Activated CD4-positive, alpha-beta T cell treated with anti-CD3 and anti-CD28 coated beads, Interleukin-2, amount 10 ng/mL, durations not matched to agents 24 days and 14 days (primary cell): ENCODE measurements at places on chromosomes 3 and 15.

- DNase-seq, result no peak
These were observed 17.3 kb downstream of the DENND6A start for GRCh38 chr3:57675530-57675929.

GRCh38 chr15:25378501-25378901, 60.3 kb downstream of the UBE3A start:
- no peak for DNase-seq

- DNase-seq, result no peak
These were observed 47.5 kb downstream of the UBP1 start for GRCh38 chr3:33392703-33393125.

DNA sequence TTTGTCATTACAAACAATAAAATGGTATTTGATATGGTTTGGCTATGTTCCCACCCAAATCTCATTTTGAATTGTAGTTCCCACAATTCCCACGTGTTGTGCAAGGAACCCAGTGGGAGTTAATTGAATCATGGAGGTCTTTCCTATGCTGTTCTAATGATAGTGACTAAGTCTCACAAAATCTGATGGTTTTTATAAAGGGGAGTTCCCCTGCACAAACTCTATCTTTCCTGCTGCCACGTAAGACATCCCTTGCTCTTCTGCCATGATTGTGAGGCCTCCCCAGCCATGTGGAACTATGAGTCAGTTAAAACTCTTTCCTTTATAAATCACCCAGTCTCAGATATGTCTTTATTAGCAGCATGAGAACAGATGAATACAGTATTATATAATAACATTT, 15.4 kb upstream of the AADAC start:
- DNase-seq, result no peak

GRCh38 chr3:195838714-195839113, 27.0 kb upstream of the MUC4 start:
- no peak for DNase-seq

DNA sequence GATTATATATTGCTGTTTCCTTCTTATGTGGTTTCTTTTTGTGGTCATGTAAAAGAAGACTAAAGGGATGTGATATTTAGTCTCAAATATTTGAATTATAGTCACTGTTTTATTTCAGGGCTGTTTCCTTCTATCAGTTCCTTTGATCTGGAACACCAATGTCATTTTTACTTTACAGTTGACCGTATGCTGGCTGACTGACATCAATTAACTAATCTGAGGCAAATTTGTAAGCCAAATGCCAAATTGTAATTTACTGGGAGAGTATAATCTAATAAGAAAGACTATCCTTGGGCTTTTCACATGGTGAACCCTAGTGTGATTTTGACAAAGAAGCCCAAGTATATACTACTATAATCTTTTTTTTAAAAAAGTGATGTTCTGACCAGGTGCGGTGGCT, 87.6 kb downstream of the TMEM108 start:
- DNase-seq, result no peak

- peak; percentile 32 for DNase-seq
These were observed 35.5 kb upstream of the NOX5 start for GRCh38 chr15:68979006-68979405.

GRCh38 chr3:56042326-56042951, 425.8 kb downstream of the ERC2 start:
- no peak for DNase-seq

DNA sequence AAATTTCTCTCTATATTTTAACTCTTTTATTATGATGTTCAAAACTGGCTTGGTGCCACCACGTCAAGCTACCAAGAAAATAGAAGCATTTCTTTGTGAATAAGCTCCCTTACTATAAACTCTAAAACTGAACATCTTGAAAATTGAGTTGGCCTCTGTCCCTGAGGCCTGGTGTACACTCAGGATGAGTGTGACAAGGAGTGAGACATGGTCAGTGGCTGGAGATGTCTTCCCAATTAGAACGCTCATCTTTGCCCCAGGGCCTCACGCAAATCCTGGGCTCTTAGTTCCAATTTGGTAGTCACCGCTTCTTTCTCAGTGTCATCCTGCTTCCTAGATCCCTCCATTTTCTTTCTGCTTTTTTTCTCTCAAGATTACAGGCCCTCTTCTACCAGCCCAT, 26.2 kb downstream of the SLC2A2 start:
- no peak for DNase-seq

DNA sequence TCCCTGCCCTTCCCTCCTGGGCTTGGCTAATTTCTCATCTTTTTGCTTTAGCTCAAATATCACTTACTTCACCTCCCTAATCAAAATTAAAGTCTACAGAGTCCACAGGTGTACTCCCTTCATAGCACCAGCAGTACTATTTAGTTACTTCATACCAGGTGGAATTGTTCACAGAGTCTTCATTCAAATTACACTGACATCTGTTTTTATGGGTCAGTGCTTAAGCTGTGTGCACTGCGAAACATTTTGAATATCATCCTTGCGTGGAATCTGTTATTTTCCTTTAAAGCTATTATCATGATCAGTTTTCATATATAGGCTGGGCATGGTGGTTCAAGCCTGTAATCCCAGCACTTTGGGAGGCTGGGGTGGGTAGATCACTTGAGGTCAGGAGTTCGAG, 2.7 kb upstream of the SERF2 start:
- no peak for DNase-seq

- no peak for DNase-seq
These were observed 17.2 kb upstream of the FOXP1 start for GRCh38 chr3:71600646-71601288.

GRCh38 chr3:127738192-127738840, 65.6 kb downstream of the ABTB1 start:
- no peak for DNase-seq

DNA sequence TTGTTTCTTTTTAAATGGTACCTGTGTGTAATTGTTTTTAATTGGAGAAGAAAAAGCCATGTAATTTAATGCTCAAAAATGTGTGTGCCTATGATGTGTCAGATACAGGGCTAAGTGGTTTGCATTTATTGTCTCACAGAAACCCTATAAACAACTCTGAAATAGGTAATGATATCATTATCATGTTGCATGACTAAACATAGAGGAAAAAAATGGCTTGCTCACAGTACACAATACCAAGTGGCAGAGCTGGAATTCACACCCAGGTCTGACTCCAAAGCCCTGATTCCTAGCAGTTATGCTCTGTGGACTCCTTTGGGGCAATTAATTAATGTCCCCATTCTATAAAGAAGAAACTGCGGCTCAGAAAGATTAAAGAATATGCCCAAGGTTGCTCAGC, 237.4 kb upstream of the TRIM42 start:
- DNase-seq, result no peak

GRCh38 chr15:36896949-36897348, 203.4 kb downstream of the MEIS2 start:
- DNase-seq, result no peak

DNA sequence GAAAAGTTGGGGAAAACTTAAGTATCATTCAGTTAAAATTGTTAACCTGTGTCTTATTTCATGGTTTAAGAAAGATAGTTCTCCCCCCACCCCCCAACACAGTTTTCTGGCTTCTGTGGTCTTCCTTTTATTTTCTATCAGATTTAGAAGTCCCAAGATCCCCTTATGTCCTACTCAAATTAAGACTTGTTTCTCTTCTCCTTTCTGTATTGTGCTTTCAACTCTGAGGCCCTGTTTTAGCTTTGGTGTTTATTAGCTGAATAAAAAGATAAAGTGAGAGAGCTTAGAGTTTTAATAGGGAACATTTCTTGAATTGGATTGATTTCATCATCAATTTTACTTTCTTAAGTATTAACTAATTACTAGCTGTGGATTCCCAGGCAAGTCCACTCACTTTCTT, 62.6 kb downstream of the AKAP13 start:
- DNase-seq, result no peak

GRCh38 chr15:74399511-74400312, 32.3 kb upstream of the CYP11A1 start:
- peak; percentile 82 for DNase-seq

- DNase-seq, result no peak
These were observed 68.4 kb downstream of the SLC12A8 start for GRCh38 chr3:125143982-125144652.

DNA sequence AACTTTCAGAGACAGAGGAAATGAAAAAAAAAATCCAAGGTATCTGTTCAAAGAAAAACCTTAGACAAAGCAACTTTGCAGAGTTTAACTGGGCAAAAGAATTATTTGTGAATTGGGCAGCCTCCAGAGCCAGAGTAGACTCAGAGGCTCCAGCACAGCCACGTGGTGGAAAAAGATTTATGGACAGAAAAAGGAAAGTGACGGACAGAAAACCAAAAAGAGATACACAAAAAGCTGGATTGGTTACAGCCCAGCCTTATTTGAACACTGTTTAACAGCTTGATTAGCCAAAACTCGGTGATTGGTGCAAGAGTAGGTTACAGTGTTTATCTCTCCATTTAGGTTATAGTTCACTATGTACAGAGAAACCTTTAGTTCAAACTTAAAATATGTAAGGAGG, 23.7 kb upstream of the GPD1L start:
- DNase-seq, result no peak

GRCh38 chr15:96262097-96262496, 68.4 kb upstream of the NR2F2 start:
- no peak for DNase-seq

GRCh38 chr3:178476886-178477285, 59.4 kb upstream of the KCNMB2 start:
- DNase-seq, result no peak

- DNase-seq, result no peak
These were observed 226.0 kb upstream of the CGNL1 start for GRCh38 chr15:57150066-57150865.

DNA sequence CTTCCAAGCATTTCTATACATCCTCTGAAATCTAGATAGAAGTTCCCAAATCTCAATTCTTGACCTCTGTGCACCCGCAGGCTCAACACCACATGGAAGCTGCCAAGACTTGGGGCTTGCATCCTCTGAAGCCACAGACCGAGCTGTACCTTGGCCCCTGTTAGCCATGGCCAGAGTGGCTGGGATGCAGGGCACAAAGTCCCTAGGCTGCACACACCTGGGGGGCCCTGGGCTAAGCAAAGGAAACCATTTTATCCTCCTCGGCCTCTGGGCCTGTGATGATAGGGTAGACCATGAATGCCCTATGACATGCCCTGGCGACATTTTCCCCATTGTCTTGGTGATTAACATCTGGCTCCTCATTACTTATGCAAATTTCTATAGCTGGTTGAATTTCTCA, 97.1 kb upstream of the CCDC39 start:
- no peak for DNase-seq

GRCh38 chr15:39493424-39494067, 87.3 kb upstream of the THBS1 start:
- no peak for DNase-seq

DNA sequence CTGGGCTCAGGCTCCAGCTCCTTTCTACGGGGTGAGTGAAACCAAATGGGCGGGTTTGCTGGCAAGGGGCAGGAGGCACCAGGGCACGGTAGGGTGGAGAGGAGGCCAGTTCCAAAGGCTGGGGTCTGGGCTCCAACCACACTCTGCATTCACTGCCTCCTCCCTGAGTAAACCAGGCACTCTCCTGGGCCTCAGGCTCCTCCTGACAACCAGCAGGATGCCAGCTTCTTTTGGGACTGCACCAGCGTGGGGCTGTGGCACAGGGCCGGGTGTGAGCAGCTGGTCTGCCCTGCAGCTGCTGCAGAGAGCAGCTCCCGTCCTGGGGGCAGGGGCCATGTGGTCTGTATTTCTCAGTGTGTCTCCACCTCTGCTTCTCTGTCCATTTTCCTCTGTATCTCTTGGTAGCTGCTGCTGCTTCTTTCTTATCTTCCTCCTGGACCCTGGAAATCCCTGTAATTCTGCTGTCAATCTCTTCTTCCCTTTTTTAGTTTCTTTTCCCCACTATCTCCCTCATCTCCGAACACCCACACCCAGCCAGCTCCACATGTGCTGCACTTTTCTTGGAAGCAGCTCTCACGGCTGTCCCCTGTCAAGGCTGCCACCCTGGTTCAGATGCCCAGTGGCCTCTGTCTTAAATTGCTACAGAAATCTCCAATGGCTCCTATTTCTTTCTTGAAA, 54.9 kb upstream of the TBC1D21 start:
- no peak for DNase-seq

- DNase-seq, result peak; percentile 80
These were observed 1030.8 kb upstream of the CFAP20DC start for GRCh38 chr3:60080648-60081047.

- DNase-seq, result no peak
These were observed 139.1 kb downstream of the LSAMP start for GRCh38 chr3:116306149-116306548.

DNA sequence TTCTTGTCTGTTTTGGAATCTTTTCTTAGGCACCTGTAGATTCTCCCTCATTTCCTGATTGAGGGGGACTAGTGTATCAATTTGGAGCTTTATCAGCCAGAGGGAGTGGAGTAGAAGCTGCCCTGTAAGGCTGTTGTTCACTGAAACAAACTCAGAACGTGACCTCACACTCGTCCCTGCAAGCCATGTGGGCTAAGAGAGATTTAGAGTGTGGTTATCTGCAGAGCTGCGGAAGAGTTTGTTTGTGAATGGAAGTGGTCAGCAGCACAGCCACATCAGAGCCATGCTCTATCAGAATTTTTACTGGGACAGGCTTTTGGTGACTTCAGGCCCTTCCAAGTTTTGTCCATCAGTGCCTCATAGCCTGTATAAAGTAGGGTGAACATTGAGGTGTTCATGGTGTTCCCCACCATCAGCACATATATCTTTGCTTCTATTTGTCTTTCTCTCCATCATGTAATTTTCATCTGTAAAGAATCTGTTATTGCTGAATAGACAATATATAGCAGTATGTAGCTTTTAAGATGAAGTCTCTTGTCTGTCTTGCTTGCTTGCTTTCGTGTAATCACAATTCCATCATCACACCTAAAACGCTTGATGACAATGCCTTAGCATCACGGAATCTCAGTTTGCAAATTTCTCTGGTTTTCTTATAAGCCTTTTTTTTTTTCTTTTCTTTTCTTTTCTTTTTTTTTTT, 37.0 kb downstream of the LARS2 start:
- peak; percentile 23 for DNase-seq

DNA sequence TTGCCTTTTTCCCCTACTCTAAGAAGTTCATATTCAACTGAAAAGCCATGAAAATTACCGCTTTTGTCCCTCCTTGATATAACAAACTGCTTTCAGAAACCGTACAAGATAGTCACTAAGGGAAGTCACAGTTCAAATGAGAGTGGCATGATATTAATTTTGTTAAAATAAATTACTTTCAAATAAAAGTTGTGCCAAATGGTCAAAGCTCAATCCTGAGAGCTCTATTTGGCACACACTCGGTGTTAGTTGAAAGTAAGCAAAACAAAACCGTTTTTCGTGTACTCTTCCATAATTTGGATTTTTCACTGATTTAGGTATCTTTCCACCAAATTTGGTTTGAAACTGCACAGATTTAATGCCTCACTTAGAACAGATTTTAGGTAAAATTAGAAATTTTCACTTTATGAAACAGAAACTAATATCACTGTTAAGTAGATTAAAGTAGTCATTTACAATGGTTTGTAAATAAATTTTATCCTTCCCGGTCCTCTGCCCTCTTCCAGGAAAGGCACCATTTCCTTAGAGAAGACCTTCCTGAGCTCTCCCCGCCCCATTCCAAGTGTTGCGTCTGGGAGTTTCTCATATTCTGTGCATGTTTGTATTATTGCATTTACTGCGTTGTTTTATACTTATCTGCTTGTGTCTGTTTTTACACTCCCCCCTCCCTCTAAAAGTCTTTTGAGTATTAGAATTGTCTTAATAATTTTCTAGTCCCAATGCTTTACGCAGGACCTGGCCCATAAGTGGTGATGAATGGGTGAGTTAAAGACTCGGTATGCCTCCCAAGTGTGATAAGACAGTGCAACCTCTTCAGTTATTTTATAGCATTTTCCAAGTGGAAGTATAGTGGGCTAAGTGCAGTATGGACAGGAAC, 853 bp downstream of the TCAIM start:
- DNase-seq, result no peak
